IPS-NIHi11 (cell line): ENCODE measurements at places on chromosomes 16 and 17.

DNA sequence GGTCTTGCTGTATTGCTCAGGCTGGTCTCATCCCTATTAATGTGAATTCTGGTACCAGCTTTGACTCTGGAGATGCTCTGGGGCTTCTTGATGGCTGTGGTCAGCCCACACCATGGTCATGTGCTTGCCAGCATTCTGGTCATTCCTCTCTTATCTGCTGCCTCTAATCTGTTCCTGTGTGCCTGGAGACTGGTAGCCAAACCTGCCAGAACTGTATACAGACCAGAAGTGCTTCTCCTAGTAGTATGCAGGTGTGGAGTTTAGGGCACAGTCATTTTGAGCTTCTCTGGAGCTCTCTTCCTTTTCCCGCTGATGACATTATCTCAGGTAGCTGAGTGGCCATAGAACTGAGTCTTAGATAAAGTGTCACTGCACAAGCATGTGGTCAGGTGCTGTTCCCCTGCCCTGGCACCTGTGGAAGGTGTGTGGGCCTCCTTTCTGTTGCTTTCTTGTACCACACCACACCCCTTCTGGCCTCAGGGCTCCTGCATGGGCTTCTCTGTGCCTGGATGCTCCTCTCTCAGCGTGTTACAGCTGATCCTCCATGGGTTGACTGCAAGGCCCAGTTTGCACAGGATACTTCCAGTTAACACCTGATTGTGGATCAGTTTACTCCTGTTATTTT is 162.7 kb downstream of the SPECC1 start:
- DNase-seq: no peak

GRCh38 chr17:31687505-31688126 is 171.4 kb downstream of the COPRS start:
- no peak for DNase-seq

GRCh38 chr17:73435412-73435811 is 123.6 kb upstream of the CDC42EP4 start:
- DNase-seq: no peak

GRCh38 chr16:17103216-17103615 is 367.5 kb downstream of the XYLT1 start:
- DNase-seq: no peak

- DNase-seq: no peak
Observed at GRCh38 chr16:2489581-2489980, 14.7 kb downstream of the TBC1D24 start.

- no peak for DNase-seq
Observed at GRCh38 chr16:78116946-78117345, 17.5 kb downstream of the WWOX start.

DNA sequence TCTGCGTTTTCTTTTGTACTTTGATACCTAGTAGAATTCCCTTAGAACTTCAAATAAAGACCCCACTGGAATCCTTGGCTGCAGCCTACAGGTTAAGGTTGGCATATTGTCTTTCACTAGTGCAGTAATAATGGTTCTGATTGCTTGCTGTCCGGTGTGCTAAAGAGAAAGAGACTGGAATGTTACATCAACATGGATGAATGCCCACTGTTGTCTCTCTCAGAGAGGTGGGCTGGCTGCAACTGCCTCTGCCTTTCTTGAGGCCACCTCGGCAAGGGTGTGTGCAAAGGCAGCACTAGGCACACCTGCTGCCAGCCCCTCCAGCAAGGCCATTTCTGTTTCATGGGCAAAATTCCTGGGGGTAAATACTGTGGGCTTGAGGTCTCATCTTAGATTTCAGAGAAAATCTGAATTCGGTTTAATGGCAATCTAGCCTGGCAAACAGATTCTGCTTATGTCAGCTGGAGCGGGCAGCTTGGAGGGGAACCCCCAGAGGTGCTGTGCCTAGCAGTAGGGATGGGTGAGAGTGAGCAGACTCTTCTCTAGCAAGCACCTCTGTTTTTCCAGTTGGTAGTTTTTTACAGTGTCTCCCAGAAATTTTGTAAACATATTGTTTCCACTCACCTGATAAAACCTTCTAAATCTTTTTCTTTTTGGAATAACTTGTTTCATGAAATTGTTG is 54.0 kb downstream of the MRTFB start:
- no peak for DNase-seq

GRCh38 chr16:15576960-15577958 is 65.7 kb downstream of the MARF1 start:
- no peak for DNase-seq

- no peak for DNase-seq
Observed at GRCh38 chr16:67372664-67373063, 20.6 kb downstream of the TPPP3 start.

DNA sequence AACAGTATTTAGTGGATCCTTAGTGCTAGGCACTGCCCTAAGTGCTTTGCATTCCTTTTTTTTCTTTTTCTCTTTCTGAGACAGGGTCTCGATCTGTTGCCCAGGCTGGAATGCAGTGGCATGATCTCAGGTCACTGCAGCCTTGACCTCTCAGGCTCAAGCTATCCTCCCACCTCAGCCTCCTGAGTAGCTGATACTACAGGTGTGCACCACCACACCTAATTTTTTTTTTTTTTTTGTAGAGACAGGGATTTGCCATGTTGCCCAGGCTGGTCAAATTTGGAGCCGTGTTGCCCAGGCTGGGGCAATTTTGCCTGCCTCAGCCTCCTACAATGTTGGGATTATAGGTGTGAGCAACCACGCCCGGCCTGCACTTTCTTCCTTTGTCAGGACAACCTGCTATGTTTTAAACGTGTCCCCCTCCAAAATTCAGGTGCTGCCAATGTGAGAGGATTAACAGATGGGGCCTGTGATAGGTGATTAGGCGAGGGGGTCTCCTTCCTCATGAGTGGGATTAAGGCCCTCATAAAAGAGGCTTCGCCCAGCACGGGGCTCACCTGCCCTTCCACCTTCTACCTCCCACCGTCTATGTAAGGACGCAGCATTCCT is 5.4 kb downstream of the NQO1 start:
- DNase-seq: no peak

- no peak for DNase-seq
Observed at GRCh38 chr17:19800571-19800970, 52.5 kb upstream of the ALDH3A1 start.

- peak; percentile 65 for DNase-seq
Observed at GRCh38 chr17:49815761-49816281, 27.3 kb downstream of the KAT7 start.

GRCh38 chr16:56354016-56354415 is 71.3 kb downstream of the AMFR start:
- no peak for DNase-seq

GRCh38 chr17:27495460-27495859 is 39.2 kb downstream of the KSR1 start:
- DNase-seq: no peak

DNA sequence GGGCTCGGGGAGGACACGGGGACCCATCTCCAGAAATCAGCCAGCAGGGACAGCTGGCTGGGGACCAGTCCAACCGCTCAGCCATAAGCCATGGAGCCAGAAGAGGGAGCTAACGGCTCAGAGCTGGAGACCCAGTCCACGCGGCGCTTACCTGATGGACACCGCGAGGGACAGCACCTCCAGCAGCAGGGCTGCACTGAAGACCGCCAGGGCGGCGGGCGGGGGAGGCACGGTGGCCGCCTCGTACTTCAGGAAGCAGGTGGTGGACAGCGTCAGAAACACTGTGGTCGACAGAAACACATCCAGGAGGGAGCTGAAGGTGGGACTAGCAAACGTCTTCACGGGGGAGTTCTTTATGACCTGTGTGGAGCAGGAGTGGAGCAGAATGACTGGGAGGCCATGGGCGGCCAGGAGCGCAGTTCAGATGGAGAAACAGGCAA is 102.6 kb upstream of the CREBBP start:
- peak; percentile 95 for DNase-seq

DNA sequence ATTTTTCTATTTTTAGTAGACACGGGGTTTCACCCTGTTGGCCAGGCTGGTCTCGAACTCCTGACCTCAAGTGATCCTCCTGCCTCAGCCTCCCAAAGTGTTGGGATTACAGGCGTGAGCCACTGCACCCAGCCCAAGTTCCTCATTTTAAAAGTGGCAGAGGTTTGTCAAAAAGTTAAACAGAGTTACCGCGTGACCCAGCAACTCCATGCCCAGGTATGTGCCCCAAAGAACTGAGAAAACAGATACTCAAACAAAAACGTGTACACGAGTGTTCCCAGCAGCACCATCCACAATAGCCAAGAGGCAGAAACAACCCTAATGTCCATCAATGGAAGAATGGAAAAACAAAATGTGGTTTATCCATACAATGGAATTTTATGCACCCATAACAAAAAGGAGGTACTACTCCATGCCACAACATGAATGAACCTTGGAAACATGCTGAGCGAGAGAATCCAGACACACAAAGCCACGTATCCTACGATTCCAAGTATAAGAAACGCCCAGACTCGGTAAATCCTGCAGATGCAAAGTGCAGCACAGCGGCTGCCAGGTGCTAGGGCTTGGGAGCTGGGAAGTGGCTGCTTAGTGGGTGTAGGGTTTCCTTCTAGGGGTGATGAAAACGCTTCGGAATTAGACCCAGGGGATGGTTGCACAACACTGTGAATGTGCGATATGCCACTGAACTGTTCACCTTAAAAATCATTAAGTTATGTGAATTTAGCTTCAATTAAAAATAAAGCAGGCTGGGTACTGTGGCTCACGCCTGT is 24.8 kb downstream of the ADCY9 start:
- no peak for DNase-seq

- DNase-seq: peak; percentile 96
Observed at GRCh38 chr17:75720656-75721462, at the start of gene ITGB4. TSS of gene ITGB4 (plus strand) at chr17:75721459. CDS start at chr17:75724704, 3,245 bp downstream.

- no peak for DNase-seq
Observed at GRCh38 chr16:72961115-72961832, 86.7 kb downstream of the ZFHX3 start.

- peak; percentile 78 for DNase-seq
Observed at GRCh38 chr16:970386-970765, 408 bp downstream of the LMF1 start.

GRCh38 chr16:78763821-78764440 is 664.5 kb downstream of the WWOX start:
- DNase-seq: no peak

DNA sequence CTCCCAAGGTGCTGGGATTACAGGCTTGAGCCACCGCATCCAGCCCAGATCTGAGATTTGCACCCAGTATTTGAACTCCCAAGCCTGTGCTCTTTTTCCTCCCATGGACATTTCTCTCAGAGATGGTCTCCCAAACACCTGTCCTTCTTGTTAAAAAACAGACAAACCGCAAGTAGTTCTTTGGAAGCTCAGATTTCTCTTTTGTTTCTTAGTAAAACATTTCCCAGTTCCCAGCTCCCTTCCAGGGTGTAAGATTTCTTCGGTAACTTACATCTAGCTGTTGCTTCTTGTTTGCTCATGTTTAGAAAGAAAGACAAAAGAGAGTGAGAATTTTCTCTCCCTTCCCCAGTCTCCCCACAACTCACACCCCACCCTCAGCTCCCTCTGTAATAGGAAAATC is 36.2 kb downstream of the IL4R start:
- DNase-seq: no peak

DNA sequence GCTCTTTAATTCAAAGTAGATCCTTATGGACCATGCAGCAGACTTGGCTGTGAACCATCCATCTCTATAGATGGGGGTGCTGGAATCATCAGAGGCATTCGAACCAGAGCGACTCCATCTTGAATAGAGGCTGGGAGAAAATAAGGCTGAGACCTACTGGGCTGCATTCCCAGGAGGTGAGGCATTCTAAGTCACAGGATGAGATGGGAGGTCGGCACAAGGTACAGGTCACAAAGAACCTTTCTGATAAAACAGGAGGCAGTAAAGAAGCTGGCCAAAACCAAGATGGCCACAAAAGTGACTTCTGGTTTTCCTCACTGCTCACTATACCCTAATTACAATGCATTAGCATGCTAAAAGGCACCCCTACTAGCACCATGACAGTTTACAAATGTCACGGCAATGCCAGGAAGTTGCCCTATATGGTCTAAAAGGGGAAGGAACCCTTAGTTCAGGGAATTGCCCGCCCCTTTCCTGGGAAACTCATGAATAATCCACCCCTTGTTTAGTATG is 89.2 kb upstream of the BRD7 start:
- no peak for DNase-seq

DNA sequence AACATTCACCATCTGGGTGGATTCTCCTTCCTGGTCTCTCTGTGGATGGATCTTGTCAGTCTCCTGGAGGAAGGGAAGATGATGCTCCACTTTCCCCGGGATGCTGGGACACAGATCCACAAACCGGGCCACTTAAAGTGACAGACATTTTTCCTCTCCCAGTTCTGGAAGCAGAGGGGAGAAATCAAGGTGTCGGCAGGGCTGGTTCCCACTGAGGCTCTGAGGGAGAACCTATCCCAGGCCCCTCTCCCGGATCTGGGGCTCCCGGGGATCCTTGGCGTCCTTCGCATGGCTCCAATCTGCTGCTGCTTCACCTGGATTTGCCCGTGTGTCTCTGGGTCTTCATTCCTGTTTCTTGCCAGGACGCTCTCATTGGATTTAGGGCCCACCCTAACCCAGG is 263.1 kb upstream of the TNRC6C start:
- no peak for DNase-seq

DNA sequence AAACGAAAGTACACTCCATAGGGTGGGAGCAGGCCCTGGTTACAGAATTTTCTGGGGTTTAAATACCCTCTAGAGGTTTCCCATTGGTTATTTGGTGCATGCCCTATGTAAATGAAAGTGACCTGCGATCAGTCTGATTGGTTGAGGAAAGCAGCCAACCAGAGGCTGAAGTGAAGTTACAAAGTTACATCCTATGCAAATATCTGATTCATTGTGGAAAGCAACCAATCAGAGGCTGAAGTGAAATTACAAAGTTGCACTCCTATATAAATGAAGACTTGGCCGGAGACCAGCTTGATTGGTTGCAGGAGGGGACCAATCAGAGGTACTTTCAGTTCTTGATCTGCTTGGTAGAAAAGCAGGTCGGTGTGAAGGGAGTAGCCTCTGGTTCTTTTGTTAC is 24.4 kb downstream of the NAA60 start:
- DNase-seq: no peak

DNA sequence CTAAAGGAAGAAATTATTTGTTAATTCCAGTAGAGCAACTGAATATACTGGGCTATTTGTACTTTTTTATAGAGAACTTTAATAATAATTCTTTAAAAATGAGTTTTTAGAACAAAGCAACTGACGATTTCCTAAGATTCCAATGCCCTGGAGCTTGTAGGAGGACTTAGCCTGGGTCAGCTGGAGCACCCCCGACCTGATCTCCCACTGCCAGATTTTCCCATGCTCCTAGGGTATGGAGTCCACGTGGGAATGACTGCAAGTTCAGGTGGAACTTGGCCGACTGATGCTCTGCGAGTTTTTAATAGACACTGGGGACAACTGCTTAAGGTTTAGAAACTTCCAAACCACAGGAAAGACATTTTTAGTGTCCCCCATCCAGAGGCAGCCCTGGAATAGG is 25.5 kb upstream of the CACNG5 start:
- DNase-seq: no peak

- DNase-seq: no peak
Observed at GRCh38 chr17:2016494-2016893, 8.6 kb downstream of the RTN4RL1 start.

DNA sequence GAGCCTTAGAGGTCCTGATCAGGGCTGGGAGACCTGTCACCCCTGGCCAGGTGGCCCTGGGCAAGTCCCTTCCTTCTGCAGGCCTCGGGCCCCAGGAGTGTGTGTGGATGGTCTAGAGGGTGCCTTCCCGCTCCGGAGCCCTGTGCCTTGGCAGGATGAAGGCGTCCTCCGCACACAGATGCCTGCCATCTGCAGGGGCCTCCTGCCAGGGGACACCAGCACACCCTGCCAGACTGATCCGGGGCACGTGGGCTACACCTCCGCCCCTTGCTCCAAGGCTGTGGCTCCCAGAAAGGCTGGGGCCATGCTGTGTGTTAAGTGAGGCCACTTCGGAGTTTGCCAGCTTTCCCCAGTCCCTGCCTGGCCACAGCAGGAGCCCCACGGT is 30.7 kb downstream of the NPTX1 start:
- no peak for DNase-seq

GRCh38 chr17:50668025-50668837 is 33.5 kb downstream of the ABCC3 start:
- peak; percentile 50 for DNase-seq
